Gastroesophageal sphincter (tissue), 4 donors: ENCODE measurements at places on chromosomes 3 and 15.
A peak's percentile ranks its signal among the peaks of the same experiment; 100 is the strongest.

DNA sequence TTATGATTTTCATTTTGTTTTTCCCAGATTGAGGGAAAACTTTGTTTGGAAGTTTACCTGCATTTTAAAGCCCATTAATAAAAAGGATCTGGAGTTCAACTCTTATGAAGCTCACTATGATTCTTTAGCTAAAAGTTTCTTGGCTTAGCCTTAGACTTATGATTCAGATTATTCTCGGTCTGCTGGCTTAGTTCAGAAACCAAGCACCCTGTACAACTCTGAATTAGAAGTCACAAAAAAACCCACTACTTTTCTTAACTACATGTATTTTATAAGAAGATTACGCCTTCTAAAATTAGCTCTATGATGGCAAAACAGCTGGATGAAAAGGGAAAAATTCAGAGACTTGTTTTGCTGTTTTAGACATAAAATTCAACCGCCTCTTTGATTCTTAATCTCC lies 14.3 kb upstream of the DENND4A start:
- ATAC-seq, result no peak
- H3K36me3 ChIP-seq, result no peaks in the 10 kb centered on the region
- no peaks in the 10 kb centered on the region for H3K4me1 ChIP-seq

DNA sequence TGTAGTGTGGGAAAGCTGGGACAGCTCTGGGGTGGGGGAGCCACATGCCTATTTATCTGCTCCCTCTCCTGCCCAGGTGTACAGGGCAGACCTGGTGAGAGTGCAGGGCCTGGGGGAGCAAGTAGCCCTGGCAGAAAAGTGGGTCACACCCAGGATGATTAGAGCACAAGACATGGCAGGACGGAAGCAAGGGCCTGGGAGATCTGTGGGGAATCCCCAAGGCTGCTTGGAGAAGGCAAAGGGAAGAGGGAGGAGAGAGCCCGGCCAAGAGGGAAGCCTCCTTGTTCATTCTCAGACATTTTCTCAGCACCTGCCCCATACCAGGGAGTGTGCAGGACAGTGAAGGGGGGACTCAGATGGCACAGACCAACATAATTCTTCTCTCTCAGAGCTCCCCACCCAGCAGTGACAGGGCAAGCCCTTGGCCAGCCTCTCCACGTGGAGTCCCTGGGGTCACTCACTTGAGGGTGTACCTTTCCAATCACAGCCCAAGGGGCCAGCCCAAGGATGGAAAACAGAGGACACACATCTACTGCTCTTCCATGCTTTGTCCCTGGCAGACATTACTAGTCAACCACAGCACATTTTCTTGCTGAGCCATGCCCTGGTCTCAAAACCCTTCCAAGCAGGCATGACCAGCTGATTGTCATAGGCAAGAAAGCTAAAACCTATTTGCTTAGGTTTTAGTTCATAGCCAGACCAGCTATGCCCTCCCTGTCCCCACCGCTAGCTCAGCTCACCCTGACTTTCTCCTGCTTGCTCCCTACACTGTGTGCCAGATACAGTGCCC lies 4.9 kb upstream of the DUSP7 start:
- no peak for ATAC-seq
- no peak overlapping the region for H3K27ac ChIP-seq
- no peak overlapping the region for H3K4me3 ChIP-seq
- H3K4me1 ChIP-seq, result no peaks in the 10 kb centered on the region

GRCh38 chr15:101239724-101240136 lies 12.1 kb downstream of the CHSY1 start:
- no peaks in the 10 kb centered on the region for H3K27me3 ChIP-seq
- H3K4me1 ChIP-seq, result peaks cover 73% of the 10 kb centered on the region
- peak overlapping the region; percentile 46 for H3K27ac ChIP-seq
- H3K36me3 ChIP-seq, result peaks cover 6% of the 10 kb centered on the region
- H3K4me3 ChIP-seq, result no peak overlapping the region
- ATAC-seq, result no peak

GRCh38 chr3:7205962-7206361 lies 345.0 kb downstream of the GRM7 start:
- no peak overlapping the region for H3K27ac ChIP-seq
- no peaks in the 10 kb centered on the region for H3K27me3 ChIP-seq
- ATAC-seq, result no peak
- H3K4me3 ChIP-seq, result no peak overlapping the region
- H3K4me1 ChIP-seq, result no peaks in the 10 kb centered on the region
- H3K36me3 ChIP-seq, result no peaks in the 10 kb centered on the region

- H3K27me3 ChIP-seq, result no peaks in the 10 kb centered on the region
- H3K4me3 ChIP-seq, result no peak overlapping the region
- peaks cover 8% of the 10 kb centered on the region for H3K4me1 ChIP-seq
- ATAC-seq, result no peak
- no peak overlapping the region for H3K27ac ChIP-seq
These were observed 40.7 kb downstream of the MYO1E start for GRCh38 chr15:59332009-59332408.

GRCh38 chr3:27376109-27376772 lies 7.1 kb upstream of the NEK10 start:
- no peaks in the 10 kb centered on the region for H3K27me3 ChIP-seq
- H3K4me3 ChIP-seq, result no peak overlapping the region

DNA sequence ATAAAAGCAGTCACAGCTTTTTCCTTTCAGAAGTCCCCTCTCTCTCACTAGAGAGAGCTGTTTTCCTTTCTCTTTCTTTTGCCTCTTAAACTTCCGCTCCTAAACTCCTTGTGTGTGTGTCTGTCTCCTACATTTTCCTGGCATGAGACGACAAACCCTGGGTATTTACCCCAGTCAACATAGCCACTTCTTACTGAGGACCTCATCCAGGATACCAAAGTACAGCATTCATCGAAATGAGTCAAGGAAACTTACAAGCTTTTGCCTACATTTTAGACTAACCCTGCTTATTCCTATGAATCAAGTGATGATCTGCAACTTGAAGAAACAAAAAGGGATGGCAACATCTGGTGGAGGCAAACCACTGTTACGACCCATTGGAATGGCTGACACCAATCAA lies 16.7 kb downstream of the PATL2 start:
- H3K4me1 ChIP-seq, result no peaks in the 10 kb centered on the region
- H3K4me3 ChIP-seq, result no peak overlapping the region
- no peak overlapping the region for H3K27ac ChIP-seq
- no peak for ATAC-seq
- H3K36me3 ChIP-seq, result no peaks in the 10 kb centered on the region

DNA sequence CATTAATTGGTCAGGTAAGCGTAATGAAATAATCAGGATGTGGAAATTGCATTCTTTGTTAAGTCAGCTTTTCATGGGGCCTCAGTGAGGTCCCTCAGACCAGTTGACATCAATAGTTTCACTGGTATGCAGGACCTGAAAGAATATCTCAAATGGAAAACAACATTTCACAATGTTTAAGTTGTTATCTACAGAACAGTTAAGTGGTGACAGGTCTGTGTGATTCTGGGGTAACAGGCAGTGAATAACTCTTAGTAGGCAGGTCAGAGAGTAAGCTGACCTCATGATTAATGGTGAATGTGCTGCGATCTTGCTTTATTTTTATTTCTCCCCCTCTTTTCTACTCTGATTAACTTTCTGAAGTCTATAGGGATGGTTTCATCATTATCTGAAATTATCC lies 28.9 kb upstream of the ACP3 start:
- no peaks in the 10 kb centered on the region for H3K4me1 ChIP-seq
- no peak overlapping the region for H3K4me3 ChIP-seq
- no peak overlapping the region for H3K27ac ChIP-seq
- no peak for ATAC-seq
- peaks cover 9% of the 10 kb centered on the region for H3K27me3 ChIP-seq
- no peaks in the 10 kb centered on the region for H3K36me3 ChIP-seq

GRCh38 chr3:111732252-111732879 lies 126.7 kb upstream of the PHLDB2 start:
- H3K36me3 ChIP-seq, result no peaks in the 10 kb centered on the region
- H3K27ac ChIP-seq, result no peak overlapping the region
- peaks cover 11% of the 10 kb centered on the region for H3K4me1 ChIP-seq
- ATAC-seq, result no peak
- no peaks in the 10 kb centered on the region for H3K27me3 ChIP-seq

- H3K36me3 ChIP-seq, result no peaks in the 10 kb centered on the region
- no peak for ATAC-seq
- H3K27ac ChIP-seq, result no peak overlapping the region
- no peak overlapping the region for H3K4me3 ChIP-seq
These were observed 331.3 kb upstream of the RBMS3 start for GRCh38 chr3:28949580-28949979.

DNA sequence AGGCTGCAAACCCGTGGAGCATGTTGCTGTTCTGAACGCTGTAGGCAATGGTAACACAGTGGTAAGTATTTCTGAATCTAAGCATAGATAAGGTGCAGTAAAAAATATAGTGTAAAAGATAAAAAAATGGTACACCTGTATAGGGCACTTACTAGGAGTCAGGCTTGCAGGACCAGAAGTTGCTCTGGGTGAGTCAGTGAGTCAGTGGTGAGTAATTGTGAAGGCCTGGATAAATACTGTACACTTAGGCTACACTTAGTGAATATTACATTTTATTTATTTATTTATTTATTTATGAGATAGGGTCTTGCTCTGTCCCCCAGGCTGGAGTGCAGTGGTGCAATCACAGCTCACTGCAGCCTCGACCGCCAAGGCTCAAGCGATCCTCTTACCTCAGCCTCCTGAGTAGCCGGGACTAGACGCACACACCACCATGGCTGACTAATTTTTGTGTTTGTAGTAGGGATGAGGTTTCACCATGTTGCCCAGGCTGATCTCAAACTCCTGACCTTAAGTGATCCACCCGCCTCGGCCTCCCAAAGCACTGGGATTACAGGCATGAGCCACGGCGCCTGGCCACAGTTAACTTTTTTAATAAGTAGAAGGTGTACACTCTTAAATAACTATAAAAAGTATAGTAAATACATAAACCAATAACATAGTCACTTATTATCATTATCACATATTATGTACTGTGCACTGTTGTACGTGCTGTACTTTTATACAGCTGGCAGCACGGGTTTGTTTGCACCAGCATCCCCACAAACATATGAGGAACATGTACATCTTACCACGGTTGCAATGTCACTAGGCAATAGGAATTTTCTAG lies 155.1 kb downstream of the IGF1R start:
- no peak overlapping the region for H3K27ac ChIP-seq
- no peaks in the 10 kb centered on the region for H3K36me3 ChIP-seq
- no peaks in the 10 kb centered on the region for H3K27me3 ChIP-seq
- peaks cover 57% of the 10 kb centered on the region for H3K4me1 ChIP-seq
- no peak for ATAC-seq
- no peak overlapping the region for H3K4me3 ChIP-seq

GRCh38 chr15:59039225-59039624 lies 51.8 kb downstream of the RNF111 start:
- H3K36me3 ChIP-seq, result peaks cover 9% of the 10 kb centered on the region
- H3K27ac ChIP-seq, result no peak overlapping the region
- ATAC-seq, result no peak
- H3K4me1 ChIP-seq, result no peaks in the 10 kb centered on the region

GRCh38 chr3:172166261-172166660 lies 126.9 kb downstream of the FNDC3B start:
- H3K27ac ChIP-seq, result no peak overlapping the region
- H3K27me3 ChIP-seq, result no peaks in the 10 kb centered on the region
- no peaks in the 10 kb centered on the region for H3K36me3 ChIP-seq
- ATAC-seq, result no peak
- H3K4me1 ChIP-seq, result peaks cover 4% of the 10 kb centered on the region

DNA sequence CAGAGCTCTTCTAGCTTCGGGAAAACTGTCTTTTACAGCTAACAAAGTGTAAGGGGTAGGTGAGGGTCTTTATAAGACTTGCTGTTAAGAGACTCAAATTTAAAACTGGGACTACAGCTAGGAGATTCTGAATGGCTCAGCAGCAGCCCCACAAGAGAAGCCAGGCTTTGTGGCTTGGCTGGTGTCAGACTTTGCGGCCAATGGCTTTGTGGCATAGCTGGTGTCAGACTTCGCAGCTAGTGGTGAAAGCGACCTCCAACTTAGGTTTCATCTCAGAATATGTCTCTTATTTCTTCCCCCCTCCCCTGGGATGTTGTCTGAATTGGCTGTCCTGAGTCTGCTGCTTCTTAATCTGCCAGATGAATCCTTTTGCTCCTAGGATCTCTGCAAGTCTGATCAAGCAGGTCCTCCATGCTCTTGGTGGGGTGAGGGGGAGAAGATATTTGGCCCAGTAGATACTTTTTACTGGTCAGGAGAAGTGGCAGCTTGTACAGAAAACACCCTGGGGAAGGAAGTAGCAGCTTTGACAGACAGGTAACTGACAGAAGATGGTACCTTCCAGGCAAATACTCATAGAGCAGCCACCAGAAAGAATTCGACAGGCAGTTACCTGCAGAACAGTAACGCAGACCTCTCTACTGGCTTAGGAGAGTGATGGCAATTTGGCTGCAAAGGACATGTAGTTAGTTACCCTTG lies 8.4 kb downstream of the BOC start:
- peak overlapping the region; percentile 26 for H3K27ac ChIP-seq
- no peaks in the 10 kb centered on the region for H3K36me3 ChIP-seq
- peaks cover 13% of the 10 kb centered on the region for H3K4me1 ChIP-seq
- H3K27me3 ChIP-seq, result no peaks in the 10 kb centered on the region

- no peak overlapping the region for H3K4me3 ChIP-seq
- H3K36me3 ChIP-seq, result no peaks in the 10 kb centered on the region
- no peaks in the 10 kb centered on the region for H3K27me3 ChIP-seq
- no peak for ATAC-seq
These were observed 28.9 kb upstream of the PXYLP1 start for GRCh38 chr3:141202682-141203081.

GRCh38 chr3:121992601-121993560 lies 29.2 kb downstream of the ILDR1 start:
- H3K4me3 ChIP-seq, result no peak overlapping the region
- no peaks in the 10 kb centered on the region for H3K27me3 ChIP-seq
- no peaks in the 10 kb centered on the region for H3K36me3 ChIP-seq

GRCh38 chr3:122004107-122004506 lies 17.9 kb downstream of the ILDR1 start:
- ATAC-seq, result no peak
- H3K36me3 ChIP-seq, result no peaks in the 10 kb centered on the region
- no peak overlapping the region for H3K27ac ChIP-seq
- H3K27me3 ChIP-seq, result peaks cover 5% of the 10 kb centered on the region
- no peak overlapping the region for H3K4me3 ChIP-seq

GRCh38 chr15:70528270-70528706 lies 235.1 kb downstream of the UACA start:
- peaks cover 9% of the 10 kb centered on the region for H3K27me3 ChIP-seq
- H3K4me1 ChIP-seq, result no peaks in the 10 kb centered on the region
- H3K4me3 ChIP-seq, result no peak overlapping the region
- no peak overlapping the region for H3K27ac ChIP-seq

DNA sequence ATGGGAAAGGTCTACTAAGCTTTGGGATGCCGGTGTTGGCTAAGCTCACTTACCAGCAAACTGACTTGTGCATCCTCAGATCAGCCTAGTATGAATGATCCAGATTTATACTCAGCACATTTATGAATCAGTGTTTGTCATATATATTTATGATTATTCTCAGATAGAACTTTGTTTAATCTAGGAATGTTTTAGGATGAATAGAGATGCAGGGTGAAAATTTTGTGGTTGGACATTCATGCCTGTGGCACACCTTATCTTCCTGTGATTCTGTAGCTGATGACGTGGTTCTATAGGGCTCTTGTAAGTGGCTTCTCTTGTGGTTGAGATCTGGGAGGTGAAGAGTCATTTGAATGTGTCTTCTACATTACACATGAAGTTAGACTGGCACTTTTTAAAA lies 11.4 kb downstream of the CDIN1 start:
- no peak overlapping the region for H3K27ac ChIP-seq
- H3K4me3 ChIP-seq, result no peak overlapping the region
- H3K36me3 ChIP-seq, result no peaks in the 10 kb centered on the region
- H3K4me1 ChIP-seq, result no peaks in the 10 kb centered on the region

- ATAC-seq, result no peak
- H3K36me3 ChIP-seq, result no peaks in the 10 kb centered on the region
- H3K27ac ChIP-seq, result no peak overlapping the region
- no peak overlapping the region for H3K4me3 ChIP-seq
- H3K27me3 ChIP-seq, result no peaks in the 10 kb centered on the region
These were observed 116.3 kb downstream of the DTWD1 start for GRCh38 chr15:49737127-49737526.

GRCh38 chr3:150069154-150069527 lies 98.4 kb upstream of the PFN2 start:
- H3K4me1 ChIP-seq, result no peaks in the 10 kb centered on the region
- no peak overlapping the region for H3K4me3 ChIP-seq
